ENCODE measurements at places on chromosomes 6 and 20. TPM values are rescaled to one million over a fixed set of nuclear protein-coding genes. Genes with fewer than 3 reads are reported as not detected.

Gene SPATS1
- total RNA-seq = not detected

Gene SNAP25
- total RNA-seq = 0.41 TPM

Gene BPI
- total RNA-seq = not detected

GRCh38 chr20:8223091-8223870 lies 91.2 kb downstream of the PLCB1 start:
- H3K4me3 ChIP-seq = no peak overlapping the region
- no peak for DNase-seq
- H3K27ac ChIP-seq = no peak overlapping the region
- H3K27me3 ChIP-seq = no peaks in the 10 kb centered on the region

DNA sequence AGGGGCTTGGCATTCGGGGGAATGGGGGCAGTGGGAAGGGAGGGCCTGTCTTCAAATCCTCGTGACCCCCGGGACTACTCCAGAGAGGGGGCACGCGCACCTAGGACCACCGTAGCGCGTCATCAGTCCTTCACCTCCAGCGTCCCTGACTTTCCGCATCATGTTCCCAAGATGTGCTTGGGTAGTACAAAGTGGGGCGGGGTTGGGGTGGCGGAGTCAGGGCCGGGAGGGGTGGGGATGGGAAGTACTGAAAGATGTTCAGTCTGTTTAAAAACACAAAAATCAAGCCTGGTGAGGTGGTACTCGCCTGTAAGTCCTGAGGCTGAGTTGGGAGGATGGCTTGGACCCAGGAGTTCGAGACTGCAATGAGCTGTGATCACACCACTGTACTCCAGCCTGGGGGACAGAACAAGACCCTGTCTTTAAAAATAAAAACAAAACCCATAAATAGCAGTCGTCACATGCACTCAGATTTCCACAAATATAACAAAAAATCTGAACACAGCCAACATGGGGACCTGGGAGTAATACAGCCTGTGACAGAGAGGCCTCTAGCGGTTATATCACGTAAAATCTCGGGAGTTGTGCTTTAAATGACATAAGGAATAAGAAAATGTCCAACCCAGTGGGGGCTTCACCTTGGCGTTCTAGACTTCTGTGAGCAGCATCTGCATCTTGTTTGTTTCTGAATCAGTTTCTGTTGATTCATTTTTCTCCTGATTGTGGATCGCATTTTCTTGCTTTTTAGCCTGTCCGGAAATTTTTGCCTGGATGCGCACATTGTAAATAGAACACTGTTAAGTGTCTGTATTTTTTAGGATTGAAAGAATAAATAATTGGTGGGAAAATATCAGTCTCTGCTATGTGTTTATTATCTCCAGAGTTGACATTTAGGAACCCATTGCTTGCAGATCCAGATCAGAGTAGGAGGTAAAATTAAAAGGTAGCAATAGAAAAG lies 698 bp upstream of the LRP11 start:
- H3K4me1 ChIP-seq = peaks cover 49% of the 10 kb centered on the region
- H3K4me3 ChIP-seq = peak overlapping the region; percentile 67
- H3K36me3 ChIP-seq = no peaks in the 10 kb centered on the region

GRCh38 chr6:63964366-63964765 lies 328.8 kb downstream of the PHF3 start:
- H3K36me3 ChIP-seq = peaks cover 27% of the 10 kb centered on the region
- H3K27me3 ChIP-seq = peaks cover 6% of the 10 kb centered on the region
- H3K4me1 ChIP-seq = peaks cover 59% of the 10 kb centered on the region
- no peak for DNase-seq

DNA sequence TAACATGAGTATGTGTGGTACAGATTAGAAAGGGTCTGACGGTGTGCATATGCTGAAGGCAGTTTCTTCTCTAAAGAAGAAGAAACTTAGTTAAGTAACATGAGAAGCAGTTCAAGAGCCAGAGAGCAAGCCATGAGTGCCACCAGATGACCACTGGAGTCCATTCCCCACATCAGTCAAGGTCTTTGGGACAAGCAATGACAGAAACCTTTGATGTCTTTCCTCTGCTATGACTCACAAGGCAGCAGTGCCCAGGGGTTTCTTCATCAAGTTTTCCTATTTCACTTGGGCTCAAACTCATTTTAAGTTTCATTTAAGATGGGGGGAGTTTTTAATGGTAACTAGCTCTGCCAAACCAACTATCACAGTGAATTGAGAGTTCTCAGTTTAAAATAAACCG lies 303.8 kb upstream of the TBX18 start:
- no peaks in the 10 kb centered on the region for H3K27me3 ChIP-seq
- H3K36me3 ChIP-seq = no peaks in the 10 kb centered on the region
- no peak overlapping the region for H3K27ac ChIP-seq
- H3K4me3 ChIP-seq = no peak overlapping the region
- DNase-seq = no peak

DNA sequence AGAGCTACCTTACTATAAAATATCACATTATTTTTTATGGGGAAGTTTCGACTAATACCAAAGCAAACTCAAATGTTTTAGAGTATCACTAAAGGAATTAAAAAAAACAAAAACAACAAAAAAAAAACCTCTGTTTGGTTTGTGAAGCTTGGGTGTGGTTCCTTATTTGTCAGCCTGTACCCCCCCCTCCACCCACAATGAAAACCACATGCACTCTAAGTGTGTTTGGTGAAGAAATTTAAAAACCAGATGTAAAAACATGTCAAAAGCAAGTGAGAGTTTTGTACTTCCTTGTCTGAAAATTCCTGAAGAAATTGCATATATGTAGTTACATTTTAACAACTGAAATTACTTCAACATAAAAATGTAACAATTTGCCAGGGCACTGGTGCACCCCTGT lies 3.1 kb downstream of the STK38 start:
- H3K36me3 ChIP-seq = peaks cover 21% of the 10 kb centered on the region
- H3K4me3 ChIP-seq = no peak overlapping the region
- no peak for DNase-seq
- no peaks in the 10 kb centered on the region for H3K27me3 ChIP-seq

DNA sequence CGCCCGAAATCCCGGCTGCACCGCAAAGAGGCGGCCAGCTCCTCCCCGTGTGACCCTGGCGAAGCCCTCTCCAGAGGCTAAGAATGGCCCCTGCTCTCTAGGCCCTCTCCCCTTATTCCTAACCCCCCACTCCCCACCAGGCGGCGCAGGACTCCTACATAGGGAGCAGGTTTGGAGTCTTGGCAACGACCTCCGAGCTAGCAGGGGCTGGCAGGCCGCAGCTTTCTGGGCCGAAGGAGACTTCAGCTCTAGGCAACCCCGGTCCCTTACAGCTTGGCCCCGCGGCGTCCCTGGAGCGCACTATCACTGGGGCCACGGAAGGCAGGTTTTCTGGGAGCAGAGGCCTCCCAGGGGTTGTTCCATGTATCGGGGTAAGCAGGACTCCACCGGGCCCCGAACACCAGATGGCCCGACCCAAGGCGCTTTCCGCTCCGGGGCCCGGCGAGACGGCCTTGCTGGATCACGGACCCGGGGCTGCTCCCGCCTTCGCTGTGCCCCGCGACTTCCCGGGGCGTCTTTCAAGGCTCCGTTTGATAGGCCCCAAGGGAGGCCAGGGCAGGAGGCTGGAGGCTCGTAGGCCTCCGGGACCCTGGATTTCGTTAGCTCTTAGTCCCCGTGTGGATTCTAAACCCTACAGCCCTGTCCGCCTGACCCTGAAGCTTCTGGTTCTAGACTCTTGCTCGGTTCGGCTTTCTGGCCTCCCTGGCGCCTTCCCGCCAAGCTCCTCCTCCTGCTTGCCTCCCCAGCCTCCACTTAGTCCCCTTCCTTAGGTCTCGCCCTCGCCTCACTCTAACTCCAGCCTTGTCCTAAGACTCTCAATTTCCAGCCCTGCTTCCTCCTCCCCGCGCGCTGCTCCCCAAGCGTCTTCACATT lies 1.9 kb downstream of the SLC32A1 start:
- H3K27ac ChIP-seq = no peak overlapping the region
- DNase-seq = peak; percentile 94
- H3K4me1 ChIP-seq = peaks cover 68% of the 10 kb centered on the region

DNA sequence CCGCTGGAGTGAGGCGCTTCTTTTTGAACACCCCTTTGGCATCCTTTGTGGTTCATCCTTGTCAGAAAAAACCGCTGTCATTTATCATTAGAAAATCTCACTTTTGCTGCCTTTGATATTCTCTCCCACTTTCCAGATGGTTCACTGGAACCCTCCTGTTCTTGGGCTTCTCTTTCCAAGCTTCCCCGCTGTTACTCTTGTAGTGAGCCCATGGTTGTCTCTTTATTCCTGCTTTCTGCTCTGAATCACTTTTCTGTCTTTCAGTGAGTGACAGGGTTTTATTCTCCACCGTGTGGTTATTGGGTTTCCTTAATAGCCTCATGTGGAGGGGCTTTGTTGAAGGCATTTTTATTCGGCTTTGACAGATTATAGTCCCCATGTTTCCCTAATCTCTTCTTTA lies 117.0 kb downstream of the FARS2 start:
- H3K4me3 ChIP-seq = no peak overlapping the region
- peaks cover 8% of the 10 kb centered on the region for H3K4me1 ChIP-seq
- H3K27me3 ChIP-seq = no peaks in the 10 kb centered on the region
- no peaks in the 10 kb centered on the region for H3K36me3 ChIP-seq
- H3K27ac ChIP-seq = no peak overlapping the region
